T47D (cell line): ENCODE measurements at places on chromosomes 3 and 15.
A peak's percentile ranks its signal among the peaks of the same experiment; 100 is the strongest.

DNA sequence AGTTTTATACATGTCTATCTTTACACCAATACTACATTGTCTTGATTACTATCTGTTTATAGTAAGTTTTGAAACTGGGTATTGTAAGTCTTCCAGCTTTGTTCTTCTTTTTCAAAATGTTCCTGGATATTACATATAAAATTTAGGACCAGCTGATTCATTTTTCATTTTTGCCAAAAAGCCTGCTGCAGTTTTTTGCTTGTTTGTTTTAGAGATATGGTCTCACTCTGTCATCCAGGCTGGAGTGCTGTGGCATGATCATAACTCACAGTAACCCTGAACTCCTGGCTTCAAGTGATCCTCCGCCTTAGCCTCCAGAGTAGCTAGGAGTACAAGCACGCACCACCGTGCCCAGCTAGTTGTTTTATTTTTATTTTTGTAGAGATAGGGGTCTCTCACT lies 20.4 kb upstream of the AP4E1 start:
- DNase-seq: no peak

DNA sequence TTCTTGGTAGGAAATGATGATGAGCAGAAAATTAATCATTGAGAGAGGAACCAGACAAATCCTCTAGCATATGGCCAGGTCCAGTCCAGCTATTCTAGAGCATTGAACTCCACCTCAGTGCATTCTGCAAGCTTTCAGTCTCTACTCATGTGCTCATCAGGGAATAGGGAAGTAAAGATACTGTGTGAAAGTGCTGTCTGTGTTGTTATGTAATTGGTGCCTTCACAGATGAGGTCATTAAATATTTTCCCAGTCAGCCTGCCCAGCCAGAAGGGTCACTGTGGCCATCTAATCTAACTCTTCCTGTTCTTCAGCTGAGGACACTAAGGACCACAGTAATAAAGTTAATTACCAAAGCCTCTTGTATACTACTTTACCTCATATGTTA lies 28.2 kb downstream of the C3orf62 start:
- peak; percentile 13 for DNase-seq

DNA sequence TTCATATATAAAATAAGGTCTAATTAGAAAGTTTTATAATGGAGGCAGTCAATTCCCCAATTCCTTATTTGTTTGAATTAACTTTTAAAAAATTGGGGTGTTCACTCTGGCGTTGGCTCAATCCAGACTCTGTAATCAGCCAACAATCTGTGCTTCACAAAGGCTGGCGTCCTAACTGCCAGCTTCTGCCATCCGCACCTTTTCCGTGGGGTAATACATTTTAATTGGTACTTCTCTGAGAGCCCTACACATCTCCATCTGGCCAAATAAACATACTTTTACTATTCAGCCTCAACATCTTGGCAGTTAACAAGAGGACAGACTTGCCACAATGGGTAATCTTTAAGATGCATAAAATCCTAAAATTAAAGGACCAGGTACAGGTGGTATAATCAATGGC lies 125.2 kb upstream of the CCNL1 start:
- no peak for DNase-seq

- no peak for DNase-seq
Measured at GRCh38 chr3:10810376-10810775, 5.7 kb upstream of the SLC6A11 start.

DNA sequence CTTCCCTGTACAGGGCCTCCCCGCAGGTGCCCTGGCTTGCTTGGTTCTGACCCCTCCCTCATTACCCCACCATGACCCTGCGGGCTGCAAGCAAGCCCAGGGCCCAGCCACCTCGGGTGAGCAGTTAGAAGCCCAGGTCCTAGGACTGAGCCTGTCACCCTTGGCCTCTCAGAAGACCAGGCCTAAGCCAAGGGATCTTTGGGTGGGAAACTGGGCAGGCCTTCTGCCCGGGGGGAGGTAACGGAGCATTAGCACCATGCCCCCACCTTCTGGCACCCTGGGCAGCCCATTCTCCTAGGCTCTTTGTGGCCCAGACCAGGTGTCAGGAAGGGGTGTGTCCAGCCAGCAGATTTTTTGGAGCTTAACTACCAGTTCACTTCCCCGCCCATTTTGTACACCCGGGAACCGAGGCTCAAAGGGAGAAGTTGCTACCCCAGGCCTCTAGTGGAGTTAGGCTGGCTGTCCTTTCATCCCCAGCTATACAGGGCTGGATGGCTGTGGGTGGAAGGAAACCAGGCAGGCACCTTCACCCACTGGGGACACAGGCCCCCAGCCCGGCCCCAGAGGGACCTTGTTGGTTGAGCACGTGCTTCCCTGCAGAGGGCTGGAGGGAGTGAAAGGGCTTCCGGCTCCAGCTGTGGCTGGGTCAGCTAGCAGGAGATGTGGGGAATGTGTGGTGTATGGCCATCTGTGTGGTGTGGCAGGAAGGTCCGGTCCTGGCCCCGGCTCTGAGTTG lies 1.4 kb downstream of the CSK start:
- DNase-seq: no peak

- no peak for DNase-seq
Measured at GRCh38 chr3:37964716-37965115, 25.9 kb upstream of the VILL start.

DNA sequence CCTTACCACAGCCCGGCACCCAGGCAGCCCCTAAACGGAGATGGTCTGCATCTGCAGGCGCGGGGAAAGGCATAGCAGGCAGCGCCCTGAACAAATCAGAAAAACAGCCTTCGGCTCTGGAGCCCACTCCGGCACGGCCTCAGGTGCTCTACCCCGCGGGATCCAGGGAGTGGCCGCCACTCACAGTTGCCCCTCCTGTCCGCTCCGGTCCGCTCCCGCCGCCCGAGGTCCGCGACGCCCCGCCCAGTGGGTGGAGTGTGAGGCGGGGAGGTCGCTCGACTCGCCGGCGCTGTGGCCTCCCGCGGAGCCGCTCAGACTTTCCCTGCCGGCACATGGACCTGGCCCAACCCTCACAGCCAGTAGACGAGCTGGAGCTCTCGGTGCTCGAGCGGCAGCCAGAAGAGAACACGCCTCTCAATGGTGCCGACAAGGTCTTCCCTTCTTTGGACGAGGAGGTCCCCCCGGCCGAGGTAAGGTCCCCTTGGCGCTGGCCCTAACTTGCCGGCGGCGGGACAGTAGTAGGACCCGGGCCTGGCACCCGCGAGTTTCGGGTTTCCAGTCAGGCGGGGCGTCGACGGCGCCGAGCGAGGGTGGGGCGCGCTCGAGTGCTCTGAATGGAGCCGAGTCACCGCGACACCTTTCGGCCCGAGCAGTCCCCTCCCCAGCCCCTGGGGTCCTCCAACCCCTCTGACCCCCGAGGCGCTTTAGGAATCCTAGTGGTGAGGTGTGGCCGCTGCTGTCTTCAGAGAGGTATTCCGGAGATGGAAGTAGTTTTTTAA lies at the start of gene C3orf52:
TSS of gene C3orf52 (plus strand) at position 314 of the 779 bp plus-strand sequence. CDS start at position 333, 19 bp downstream.
- DNase-seq: peak; percentile 92

DNA sequence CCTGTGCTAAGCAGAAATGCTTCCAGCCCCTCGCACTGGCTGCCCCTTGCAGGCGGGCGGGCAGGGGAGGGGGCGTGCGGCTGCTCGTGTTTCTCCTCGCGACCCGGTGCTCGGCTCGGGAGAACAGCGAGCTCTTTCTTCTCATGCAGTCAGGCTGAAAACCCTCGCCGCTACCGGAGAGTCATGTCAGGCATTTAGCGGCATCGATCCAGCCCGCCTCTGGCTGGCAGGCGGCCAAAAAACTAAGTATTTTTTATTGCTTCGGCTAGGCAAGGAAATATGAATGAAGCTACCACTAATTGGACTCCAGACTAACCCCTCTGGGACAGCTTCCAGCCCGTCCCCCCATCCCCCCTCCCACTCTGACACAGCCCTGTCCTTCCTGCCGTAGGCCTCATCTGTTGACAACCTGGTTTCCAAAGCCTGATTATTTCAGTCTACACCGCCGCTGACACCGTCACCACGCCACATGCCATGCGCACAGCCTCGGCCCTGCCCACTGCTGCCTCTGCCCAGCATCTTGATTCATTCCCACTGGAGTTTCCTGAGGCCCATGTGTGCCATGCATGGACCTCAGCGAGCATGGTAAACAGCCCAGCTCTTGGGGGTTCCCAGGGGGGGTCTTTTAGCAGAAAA lies 35.3 kb downstream of the TLE3 start:
- DNase-seq: no peak

GRCh38 chr3:131630807-131631206 lies 128.0 kb upstream of the MRPL3 start:
- no peak for DNase-seq

- DNase-seq: no peak
Measured at GRCh38 chr3:10515884-10516495, 10.6 kb upstream of the ATP2B2 start.

GRCh38 chr3:46609212-46609721 lies 3.1 kb upstream of the FAM240A start:
- no peak for DNase-seq
